Hepatocyte (in vitro differentiated cells): ENCODE measurements at places on chromosomes 2 and 18.

GRCh38 chr2:55861733-55862132 is 61.8 kb downstream of the EFEMP1 start:
- no peak for DNase-seq

GRCh38 chr18:934518-935133 is 30.0 kb downstream of the ADCYAP1 start:
- DNase-seq = no peak

- DNase-seq = peak; percentile 52
Measured at GRCh38 chr2:151922845-151923666, 94.8 kb upstream of the ARL5A start.

GRCh38 chr2:100036793-100037192 is 105.6 kb downstream of the AFF3 start:
- DNase-seq = no peak

DNA sequence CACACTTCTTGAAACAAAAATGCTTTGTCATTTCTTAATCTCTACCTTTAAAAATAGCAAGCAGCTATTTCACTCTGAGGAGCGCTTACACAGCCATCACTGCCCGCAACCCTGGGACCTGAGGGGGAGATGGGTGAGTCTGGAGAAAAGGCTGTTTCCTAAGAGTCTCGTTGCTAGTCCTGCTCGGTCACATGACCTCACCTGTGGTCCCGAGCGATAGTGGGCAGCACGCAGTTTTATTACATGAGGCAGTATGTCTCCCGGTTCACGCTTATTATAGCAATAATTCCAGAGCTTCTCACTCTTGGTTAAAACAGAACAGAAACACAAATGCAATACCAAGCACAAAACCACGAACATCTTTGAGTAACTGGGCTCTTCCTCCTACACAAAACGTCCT is 105.3 kb downstream of the ZNF516 start:
- DNase-seq = no peak

DNA sequence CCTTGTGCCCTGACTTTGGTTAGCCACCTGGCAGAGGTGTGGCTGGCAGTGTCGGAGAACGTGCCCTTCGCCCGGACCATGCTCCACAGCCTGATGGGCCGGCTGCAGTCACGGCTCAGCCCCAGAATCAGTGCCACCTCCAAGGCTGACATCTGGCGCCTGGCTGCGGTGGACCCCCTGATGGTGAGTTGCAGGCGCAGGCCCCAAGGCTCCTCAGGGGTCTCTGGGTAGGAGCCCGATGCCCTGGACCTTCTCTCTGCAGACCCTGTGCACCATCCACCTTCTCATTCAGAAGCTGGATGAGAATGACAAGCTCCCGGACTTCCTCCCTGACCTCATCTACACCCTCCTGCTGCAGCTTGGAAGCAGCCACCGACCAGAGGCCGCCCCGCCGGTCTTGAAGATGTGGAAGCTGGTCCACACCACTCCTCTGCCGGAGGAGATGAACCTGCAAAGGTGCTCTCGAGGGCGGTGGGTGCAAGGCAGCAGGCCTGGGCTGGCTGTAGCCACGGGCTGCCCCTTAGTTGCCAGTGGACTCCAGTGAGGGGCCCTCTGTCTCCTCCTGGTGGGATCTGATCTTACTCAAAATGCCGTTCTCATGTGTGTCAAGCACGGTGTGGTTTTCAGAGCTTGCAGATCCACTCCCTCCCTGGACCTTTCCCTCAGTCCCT is 32.1 kb downstream of the HJURP start:
- no peak for DNase-seq

GRCh38 chr2:114056294-114057143 is 166.6 kb downstream of the ACTR3 start:
- DNase-seq = no peak
